ENCODE measurements at places on chromosomes 11 and 22.

DNA sequence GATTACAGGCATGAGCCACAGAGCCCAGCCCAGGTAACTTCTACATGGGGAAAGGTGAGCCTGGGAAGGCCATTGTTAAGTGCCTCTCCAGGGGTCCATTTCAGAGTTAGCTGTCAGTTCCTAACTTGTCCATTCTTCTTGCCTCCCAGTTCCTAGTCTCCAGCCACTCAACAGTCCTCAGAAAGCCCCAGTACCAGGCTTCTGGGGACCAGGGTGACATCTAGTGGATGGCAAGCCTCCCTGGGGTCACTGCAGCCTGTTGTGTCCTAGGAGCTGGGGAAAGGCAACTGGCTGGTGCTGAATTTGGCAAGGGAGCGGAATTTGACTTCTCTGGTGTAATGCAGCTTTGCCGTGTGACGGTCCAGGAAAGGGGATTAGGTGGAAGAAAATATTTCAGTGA lies 2.1 kb downstream of the LGALS12 start:
- no peak for DNase-seq

DNA sequence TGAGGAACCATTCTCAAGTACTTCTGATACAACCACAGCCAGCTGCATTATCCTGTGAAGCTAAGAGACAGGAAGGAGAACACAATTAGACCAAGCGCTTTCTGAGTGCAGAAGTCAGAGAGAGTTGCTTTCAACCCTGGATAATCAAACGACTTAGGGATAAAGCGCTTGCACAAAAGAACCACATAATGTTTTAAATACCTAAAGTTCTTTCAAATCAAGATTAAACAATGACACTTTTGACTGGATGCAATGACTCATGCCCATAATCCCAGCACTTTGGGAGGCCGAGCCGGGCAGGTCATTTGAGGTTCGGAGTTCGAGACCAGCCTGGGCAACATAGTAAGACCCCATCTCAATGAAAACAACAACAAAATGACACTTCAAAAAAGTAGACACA lies 145.1 kb downstream of the SWAP70 start:
- DNase-seq = no peak

DNA sequence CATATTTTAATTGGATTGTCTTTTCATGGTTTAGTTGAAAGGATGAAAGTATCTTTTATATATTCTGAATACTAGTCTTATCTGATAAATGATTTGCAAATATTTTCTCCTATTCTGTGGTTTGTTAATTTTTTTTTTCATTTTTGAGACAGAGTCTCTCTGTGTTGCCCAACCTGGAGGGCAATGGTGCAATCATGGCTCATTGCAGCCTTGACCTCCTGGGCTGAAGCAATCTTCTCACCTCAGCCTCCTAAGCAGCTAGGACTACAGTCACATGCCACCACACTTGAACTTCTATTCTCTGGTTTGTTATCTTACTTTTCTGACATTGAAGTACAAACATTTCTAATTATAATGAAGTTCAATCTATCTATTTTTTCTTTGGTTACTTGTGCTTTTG lies 30.0 kb upstream of the FAR1 start:
- DNase-seq = no peak

DNA sequence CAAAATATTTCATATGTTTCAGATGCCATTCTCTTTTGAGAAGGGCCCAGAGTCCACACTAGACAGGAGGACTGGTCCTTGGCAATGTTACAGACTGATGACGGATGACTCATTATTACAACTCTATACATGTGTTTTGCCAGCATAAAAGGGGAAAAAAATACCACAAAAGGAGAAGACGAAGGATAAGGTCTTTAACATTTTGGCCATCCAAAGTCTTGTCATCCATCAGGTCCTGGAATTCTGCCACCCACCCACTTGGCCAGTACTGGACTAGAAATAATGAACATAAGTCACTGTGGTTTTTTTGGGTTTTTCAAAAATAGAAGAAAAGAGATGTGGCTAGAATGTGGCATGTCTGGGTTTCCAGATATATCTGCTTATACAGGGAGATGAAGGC lies 57.7 kb upstream of the BDNF start:
- DNase-seq = no peak

- no peak for DNase-seq
Observed at GRCh38 chr11:117702946-117703598, 93.9 kb downstream of the DSCAML1 start.

DNA sequence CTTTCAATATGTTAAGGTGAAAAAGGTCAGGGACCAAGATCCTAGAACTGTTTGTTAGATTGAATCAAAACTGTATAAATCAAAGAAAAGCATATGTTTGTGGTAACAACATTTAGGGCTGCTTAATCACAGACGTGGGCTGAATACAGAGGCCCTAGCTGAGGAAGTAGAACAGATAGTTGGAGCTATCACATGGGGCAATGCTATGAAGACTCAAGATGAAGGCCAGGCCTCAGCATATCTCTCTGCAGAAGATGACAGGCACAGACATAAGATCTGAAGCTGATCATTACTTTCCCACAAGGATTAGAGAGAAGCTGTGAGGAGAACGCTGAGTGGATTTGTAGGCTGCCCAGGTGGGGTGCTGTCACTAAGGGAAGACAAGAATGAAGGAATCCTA lies 158.6 kb upstream of the CARD18 start:
- no peak for DNase-seq

GRCh38 chr11:46761807-46762206 lies 42.8 kb downstream of the F2 start:
- DNase-seq = no peak
